Upper lobe of left lung (tissue), 6 donors: ENCODE measurements at places on chromosomes 4 and X. TPM values are rescaled to one million over a fixed set of nuclear protein-coding genes. Genes with fewer than 3 reads are reported as not detected.

DNA sequence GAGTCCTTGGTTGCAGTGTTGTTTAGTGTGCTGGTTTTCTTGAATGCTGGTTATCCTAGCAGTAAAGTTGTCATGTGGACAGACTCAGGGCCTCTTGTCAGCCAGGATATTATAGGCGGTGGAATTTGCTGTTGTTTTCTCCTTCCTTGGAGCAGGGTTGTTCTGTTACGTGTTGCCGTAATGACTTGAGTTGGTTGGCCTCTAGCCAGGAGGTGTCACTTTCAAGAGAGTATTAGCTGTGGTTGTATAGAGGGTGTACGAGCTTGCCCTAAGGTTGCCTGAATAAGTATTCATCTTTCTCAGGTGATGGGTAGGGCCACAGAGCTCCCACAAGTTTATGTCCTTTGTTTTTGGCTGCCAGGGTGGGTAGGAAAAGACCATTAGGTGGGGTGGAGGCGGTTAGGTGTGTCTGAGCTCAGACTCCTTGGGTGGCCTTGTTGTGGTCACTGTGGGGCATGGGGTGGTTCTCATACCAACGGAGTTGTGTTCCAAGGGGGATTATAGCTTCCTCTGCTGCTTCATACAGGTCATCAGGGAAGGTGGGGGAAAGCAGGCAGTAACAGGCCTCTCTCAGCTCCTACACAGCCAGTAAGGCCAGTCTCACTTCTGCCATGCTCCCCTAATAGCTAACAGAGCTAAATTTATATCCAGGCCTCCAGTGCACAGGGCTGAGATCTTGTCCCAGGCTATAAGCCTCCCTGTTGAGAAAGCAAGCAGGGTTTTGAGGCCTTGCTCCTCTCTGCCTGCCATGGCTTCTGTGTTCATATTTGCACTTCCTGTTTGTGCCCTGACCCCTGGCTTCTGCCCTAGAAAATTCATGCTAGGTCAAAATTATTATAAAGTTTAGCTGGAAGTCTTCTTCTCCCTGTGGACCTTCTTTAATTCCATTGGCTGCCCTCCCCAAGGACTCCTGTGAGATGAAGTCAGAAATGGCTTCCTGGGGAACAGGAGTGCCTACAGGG is 594.7 kb downstream of the RAPGEF2 start:
- no peak for DNase-seq

DNA sequence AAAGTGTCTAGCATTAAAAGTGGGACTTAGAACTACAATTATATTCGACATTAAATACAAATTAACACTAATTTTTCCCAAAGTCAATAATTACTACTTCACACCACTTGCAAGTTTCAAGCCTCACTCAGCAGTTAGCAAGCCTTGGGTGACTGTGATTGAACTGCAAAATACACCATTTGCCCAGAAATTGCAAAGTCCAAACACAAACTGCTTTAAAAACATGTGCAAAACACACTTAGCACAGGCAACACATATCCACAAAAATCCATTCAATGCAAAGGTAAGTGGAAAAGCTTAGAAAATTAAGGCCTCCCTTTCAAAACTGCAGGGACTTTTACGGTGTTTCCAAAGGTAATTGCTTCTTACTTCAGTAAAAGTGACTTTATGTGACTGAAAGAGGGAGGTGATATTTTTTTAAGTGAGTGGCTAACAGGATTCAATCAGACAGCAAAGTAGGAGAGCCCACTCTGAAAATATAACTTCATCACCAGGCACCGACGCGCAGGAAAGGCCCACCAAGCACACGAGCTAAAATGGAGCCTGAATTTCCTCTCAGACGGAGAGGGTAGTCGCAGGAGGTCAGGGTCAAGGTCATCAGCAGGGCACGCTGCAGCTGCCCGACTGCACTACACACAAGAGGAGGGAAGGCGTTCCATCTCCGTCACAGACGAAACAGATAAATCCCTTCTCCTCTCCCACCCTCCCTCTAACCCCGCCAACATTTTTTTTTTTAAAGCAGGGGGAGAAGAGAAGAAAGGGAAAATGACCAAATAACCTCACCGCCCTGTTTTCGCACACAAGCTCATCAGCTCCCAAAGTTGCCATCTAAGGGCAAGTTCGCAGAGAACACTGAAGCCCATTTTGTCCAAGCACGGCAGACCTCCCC is 3.1 kb downstream of the ZNF827 start:
- peak; percentile 18 for DNase-seq

- DNase-seq = peak; percentile 51
Measured at GRCh38 chr4:155667568-155668511, 1.2 kb downstream of the GUCY1A1 start.

- DNase-seq = no peak
Measured at GRCh38 chr4:166017804-166018203, 144.8 kb downstream of the TLL1 start.

DNA sequence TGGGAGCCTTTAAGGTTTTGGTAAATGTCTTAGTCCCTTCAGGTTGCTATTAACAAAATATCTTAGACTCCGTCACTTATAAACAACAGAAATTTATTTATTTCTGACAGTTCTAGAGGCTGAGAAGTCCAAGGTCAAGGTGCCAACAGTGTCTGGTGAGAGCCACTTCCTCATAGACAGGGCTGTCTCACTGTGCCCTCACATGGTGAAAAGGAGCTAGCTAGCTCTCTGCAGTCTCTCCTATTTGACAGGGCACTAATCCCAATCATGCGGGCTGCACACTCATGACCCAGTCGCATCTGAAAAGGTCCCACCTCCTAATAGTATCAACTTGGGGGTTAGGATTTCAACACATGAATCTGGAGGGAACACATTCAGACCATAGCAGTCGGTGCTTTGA is 63.4 kb upstream of the KLF3 start:
- no peak for DNase-seq

- DNase-seq = no peak
Measured at GRCh38 chrX:10327651-10328050, 170.9 kb downstream of the CLCN4 start.

- no peak for DNase-seq
Measured at GRCh38 chrX:134650701-134651100, 7.6 kb downstream of the PLAC1 start.

DNA sequence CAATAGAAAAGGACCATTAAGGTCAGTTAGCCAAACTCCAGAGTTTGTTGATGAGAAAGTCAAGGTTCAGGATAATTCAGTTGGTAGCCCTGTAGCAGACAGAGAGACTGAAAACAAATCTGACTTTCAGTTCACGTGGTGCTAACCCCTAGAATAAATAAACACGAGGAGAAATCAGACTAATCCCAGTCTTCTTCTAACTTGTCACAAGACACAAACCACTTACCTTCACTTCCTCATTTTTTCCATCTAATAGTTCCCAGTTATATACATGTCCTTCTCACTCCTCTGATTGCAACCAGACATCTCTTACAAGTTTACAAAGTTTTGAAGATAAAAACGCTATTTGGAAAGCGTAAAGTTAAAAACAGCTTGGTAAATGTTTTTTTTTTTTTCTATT is 7.7 kb downstream of the TLR7 start:
- no peak for DNase-seq

DNA sequence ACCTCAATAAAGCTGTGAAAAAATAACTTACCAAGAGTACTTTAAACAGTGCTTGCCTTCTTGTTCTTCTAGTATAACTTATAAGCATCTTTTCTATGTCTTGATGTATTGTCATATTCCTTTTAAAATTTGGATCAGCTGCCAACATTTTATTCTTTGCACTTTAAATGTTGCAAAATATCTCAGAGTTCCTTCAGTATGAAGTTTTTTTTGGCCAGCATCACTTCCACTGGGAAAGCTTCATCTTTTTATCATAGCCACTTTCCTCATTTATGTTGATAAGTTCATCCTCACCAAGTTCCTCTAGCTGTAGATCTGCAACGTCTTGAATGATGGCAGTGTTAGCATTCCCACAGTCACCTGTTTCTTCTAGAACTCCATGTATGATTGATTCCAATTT is 24.2 kb downstream of the CXorf58 start:
- no peak for DNase-seq

DNA sequence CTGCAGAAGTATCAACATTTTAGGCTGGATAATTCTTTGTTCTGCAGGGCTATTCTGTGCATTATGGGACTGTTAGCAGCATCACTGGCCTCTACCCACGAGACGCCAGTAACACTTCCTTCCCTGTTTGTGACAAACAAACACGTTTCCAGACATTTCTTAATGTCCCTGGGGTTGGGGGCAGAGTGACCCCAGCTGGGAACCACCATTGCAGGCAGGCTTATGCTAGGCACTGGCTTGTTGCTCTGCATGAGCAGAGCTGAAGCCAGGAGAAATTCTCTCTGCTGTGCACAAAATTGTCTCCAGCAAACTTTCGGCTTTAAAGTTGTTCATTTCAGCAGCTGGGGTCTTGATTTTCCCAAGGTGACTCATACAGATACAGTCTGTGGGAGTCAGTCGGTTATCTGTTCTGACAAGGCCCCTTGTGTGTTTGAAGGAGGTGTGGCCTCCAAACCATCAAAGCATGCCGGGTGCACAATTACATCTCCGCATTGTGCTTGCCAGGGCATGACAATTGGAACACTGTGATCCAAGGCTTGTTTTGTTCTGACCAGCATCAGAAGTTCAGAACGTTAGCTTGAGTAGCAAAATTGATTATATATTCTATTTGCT is 156.4 kb upstream of the BOD1L1 start:
- no peak for DNase-seq

DNA sequence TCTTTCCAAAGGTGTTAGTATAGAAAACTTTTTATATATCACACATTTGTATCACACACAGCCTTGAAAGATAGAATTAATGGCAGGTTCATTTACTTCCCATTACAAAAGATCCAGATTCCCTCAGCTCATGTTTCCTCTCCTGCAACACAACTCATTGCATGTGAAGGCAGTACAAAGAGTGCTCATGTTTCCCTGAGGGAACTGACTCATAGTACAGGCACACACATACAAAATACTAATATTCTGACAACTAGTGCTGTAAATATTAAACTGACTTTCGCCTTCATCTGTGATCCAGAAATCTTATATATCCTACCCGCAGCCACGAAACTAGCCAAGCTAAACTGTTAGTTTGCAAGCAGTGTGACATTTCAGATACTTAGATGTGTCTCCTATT is 819.8 kb upstream of the PCDH7 start:
- DNase-seq = no peak

DNA sequence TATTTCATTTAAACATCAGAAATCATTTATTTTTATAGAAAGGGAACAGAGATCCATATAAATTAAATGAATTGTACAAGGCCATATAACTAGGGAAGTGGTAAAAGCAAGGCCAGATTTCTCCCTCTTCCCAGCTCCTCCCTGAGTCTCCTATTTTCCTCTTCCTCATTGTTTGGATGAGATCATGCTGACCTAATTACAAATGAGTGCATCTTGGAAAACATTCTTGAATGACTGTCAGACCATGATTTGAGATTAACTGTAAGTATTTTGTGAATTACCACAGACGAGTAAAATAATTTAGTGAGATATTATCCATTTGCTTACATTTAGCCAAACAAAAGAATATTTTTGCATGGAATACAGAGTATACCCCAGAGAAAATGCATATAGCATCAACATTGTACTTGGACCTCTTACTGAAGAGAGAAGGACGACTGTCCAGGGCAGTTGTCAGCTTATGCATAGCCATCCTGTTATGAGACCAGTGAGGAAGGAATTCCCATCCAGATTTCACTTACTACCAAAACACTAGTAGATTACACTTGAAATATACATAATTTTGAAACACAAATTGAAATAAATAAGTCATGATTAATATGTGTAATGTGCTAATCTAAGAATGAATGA is 47.3 kb downstream of the SLAIN2 start:
- DNase-seq = no peak

The OCIAD2 gene
- total RNA-seq = 38.3 TPM

The VCX2 gene
- total RNA-seq = not detected

The BMPR1B gene
- 0.78 TPM for total RNA-seq

The CT45A5 gene
- total RNA-seq = not detected

The PLAC8 gene
- 28.3 TPM for total RNA-seq

The STS gene
- 10.6 TPM for total RNA-seq
